ENCODE measurements at places on chromosomes 2 and 18.

DNA sequence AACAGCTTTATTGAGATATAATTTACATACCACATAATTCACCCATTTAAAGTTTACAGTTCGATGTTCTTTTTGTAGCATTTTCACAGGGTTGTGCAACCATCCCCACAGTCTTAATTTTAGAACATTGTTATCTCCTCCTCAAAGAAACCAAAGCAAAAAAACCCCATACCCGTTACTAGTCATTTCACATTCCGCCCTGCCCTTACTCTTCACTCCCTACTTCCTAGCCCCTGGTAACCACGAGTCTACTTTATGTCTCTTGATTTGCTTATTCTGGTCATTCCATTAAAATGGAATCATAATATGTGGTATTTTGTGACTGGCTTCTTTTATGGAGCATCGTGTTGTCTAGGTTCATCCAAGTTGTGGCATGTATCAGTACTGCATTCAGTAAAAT lies 137.7 kb downstream of the TANC1 start:
- DNase-seq: no peak

DNA sequence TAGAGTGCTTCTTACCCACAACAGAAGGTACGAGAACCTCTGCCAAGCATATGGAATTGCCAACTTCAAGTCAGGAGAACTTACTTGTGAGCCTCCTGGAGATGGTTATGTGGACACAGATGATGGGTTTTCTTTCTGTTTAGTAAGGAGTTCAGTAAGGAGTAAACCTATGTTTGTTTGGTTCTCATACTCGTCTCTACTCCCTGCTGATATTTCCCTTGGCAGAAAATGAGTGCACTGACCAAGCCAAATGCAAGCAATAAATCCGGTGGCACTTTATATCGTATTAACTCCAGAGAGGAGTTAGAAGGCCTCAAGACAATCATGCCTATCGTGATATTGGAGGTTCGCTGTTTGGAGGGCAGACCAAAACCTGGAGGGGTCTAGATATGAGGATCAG lies 83.2 kb upstream of the CYP1B1 start:
- DNase-seq: no peak

GRCh38 chr2:33322612-33323011 lies 153.8 kb upstream of the RASGRP3 start:
- no peak for DNase-seq

- DNase-seq: no peak
Observed at GRCh38 chr2:64434039-64434657, 19.8 kb upstream of the LGALSL start.

GRCh38 chr2:1430491-1430890 lies 17.2 kb downstream of the TPO start:
- DNase-seq: no peak

GRCh38 chr2:105329561-105330495 lies at the start of gene TGFBRAP1:
Gene TGFBRAP1, minus strand, starts transcription at chr2:105329735. Its CDS starts 21,434 bp downstream, at chr2:105308301.
- peak; percentile 34 for DNase-seq

GRCh38 chr18:55585920-55586561 lies 2.0 kb downstream of the TCF4 start:
- DNase-seq: no peak

DNA sequence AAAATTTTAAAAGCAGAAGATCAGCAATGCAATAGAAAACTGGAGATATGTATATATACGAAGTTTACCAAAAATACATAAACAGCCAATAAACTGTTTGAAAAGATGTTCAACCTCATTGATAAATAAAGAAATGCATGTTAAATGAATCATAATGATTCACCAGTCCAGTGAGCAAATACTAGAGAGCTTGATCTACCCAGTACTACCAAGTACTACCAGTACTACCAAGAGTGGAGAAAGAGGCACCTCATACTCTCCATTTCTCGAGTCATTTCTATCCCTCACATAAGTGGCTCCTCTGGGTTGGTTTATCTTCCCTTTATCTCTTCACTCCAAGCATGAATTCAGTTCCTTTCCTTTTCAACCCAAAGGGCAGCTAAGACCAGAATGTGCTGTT lies 138.9 kb downstream of the MREG start:
- no peak for DNase-seq

DNA sequence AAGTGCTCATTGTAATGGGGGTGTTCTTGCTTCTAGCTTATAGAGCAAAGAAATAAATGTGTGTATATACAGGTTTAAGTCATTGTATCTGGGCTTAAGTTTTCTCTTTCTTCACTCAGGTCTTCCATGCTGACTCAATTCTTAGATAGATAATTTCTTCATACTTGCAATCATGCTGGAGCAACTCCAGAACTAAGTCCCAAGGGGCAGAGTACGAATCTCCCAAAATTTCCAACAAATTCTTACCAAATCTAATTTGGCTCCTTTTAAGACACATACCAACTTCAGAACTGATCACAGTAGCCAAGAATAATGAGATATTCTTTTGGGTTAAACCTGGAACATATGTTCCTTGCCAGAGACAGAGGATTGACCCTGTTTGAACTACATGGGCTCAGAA lies 4.3 kb upstream of the SPAG16 start:
- no peak for DNase-seq

- DNase-seq: no peak
Observed at GRCh38 chr18:741931-742512, 29.6 kb upstream of the ENOSF1 start.

GRCh38 chr2:105785095-105785847 lies 40.6 kb downstream of the NCK2 start:
- no peak for DNase-seq

DNA sequence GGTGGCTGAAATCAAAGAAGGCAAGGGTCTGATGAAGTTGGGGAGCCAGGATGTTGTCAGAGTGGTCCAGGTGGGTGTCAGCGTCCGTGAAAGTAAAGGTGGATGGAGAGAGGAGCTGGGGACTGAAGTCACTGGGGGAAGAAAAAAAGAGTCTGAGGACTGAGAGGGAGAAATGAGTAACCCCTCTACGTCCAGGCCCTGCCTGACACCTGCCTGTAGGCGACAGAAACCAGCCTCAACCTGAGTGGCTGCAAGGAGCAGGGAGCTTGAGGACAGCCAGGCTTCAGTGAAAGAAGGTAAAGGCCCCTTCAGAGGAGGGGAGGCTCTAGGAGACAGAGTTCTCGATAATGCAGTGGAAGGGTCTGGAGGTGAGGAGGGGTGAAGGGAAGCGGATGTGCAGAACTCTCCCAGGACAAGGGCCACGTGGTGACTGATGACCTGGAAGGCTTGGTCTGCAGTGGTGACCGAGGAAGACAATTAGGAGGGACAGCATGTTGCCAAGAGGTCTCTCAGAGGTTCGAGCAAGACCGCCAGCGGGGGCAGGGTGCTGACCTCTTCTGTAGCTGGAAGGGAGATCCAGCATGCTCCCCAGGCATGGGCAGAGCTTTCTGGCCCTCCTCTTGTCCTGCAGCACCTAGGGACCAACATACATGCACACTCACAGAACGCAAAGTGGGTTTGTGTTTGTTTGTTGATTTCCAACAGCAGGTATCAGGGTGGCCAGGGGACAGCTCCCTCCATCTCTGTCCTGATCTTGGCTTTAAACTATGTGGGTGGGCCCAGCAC lies 86.6 kb upstream of the TMEM247 start:
- DNase-seq: no peak

GRCh38 chr18:62081761-62082294 lies 105.0 kb downstream of the PIGN start:
- no peak for DNase-seq

DNA sequence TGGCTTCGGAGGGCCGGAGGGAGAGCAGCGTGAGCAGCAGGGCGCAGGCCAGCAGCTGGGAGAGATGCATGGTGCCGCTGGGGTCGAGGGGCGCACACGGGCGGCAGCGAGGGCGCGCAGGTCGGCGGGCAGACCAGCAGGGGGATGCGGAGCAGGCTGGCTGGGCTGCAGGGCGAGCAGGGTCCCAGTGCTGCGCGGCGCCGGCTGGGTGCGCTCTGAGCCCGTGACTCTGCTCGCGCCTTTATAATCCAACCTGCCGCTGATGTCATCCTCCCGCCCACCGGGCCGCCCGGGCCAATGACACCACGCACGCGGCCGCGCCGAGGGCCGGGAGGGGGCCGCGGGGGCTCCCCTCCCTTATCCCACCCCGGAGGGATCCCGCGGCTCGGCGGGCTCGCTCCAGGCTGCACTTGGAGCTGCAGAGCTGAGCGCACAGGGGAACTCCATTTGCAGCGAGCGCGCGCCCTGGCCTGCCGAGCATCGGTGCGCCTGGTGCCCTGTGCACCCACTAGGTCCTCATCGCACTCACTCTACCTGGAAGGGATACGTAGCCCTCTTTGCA lies at the start of gene NPPC:
Gene NPPC, minus strand, starts transcription at position 217 of the 562 bp plus-strand sequence. Its CDS starts 147 bp downstream, at position 70.
- DNase-seq: peak; percentile 34

- no peak for DNase-seq
Observed at GRCh38 chr2:183214680-183215079, 90.4 kb downstream of the NUP35 start.

DNA sequence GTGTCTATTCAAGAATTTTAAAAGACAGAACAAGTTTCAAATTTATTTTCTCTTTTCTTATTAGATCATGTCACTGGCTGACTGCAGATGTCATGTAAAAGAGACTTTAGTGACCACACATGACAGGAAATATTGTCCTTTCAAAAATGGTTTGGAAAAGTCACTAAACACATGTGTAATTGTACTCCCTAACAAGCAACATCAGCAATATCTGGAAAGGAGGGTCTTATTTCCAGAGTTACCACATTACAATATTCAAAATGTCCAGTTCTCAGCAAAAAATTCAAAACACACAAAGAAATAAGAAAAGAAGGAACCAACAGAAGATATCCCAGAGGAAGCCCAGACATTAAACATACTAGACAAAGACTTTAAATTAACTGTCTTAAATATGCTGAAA lies 197.1 kb downstream of the EN1 start:
- DNase-seq: no peak

- no peak for DNase-seq
Observed at GRCh38 chr2:237627441-237628246, at the start of gene LRRFIP1. Gene LRRFIP1, plus strand, starts transcription at chr2:237627587. Its CDS starts 58 bp downstream, at chr2:237627645.

DNA sequence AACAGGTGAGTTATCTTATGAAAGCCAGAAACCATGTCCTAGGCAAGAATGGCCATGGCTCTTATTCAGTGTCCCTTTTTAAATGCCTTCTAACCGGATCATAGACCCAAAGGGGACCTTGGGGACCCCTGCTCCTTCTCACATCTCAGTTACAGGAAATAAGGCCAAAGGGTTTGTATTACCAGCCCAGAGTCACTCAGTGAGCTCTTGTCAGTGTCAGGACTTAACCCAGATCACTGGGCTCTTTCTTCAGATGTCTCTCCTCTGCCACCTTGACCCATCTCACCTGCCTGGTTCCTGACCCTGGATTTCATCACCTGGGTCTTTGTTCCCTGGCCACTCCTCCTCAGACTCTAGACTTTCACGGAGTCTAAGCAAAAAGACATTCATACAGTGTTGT lies 556.7 kb downstream of the CMPK2 start:
- no peak for DNase-seq

DNA sequence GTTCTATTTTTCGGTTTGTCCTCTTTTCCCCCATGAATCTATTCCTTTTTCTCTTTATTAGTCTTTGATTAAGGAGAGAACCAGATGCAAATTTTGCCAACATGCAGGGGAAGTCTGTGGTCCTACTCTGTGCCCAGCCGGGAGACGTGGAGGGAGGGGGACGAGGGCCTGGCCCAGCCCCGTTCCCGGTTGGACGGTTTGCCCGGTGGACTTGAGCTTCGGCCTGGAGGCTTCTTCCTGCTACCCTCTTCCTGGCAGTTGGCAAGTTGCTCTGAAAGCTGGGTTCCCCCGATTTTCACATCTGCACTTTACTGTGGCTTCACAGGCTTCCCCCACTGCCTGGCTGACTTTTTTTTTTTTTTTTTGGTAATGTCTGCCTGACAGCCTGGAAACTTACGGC lies 39.3 kb upstream of the GBX2 start:
- DNase-seq: no peak

- DNase-seq: no peak
Observed at GRCh38 chr2:215847718-215848117, 165.6 kb downstream of the MREG start.

GRCh38 chr2:97848306-97848705 lies 134.9 kb downstream of the ZAP70 start:
- no peak for DNase-seq

DNA sequence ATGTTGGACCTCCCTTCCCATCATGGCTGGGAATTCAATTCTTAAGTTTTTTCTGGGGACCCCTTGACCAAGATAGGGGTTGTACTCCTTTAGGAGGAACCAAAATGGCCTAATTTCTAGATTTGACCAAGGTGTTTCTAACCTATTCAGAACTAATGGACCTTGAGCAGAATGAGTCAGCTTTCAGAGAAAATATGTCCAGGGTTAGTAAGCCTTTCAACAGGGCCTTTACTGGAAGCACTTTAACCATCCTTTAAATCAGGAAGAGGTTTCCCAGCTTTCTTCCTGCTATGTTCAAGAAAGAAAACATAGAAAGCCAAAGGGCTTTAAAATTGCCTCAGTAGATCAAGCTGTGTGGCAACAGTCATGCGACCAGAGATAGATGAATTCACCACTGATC lies 1184.9 kb upstream of the ACVR2A start:
- no peak for DNase-seq

- no peak for DNase-seq
Observed at GRCh38 chr2:85413592-85414420, 3.6 kb upstream of the CAPG start.

GRCh38 chr2:143177096-143177786 lies 48.0 kb downstream of the ARHGAP15 start:
- no peak for DNase-seq

DNA sequence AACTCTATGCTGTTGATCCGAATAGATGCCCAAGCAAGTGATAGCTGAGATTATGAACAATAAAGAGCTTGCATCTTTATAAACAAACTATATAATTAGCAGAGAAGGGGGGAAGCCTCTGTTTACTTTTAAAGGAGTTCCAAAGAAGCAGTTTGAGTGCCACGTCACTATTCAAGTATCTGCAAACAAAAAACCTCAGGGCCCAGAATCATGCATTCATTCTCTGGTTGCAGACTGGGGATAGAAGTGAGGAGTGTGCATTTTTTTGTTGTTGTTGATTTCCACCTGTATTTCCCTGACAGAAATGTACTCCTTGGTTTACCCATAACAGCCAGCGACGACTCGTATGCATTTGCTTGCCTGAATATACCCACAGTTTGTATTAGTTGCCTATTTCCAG lies 264.3 kb downstream of the PTGR3 start:
- no peak for DNase-seq

DNA sequence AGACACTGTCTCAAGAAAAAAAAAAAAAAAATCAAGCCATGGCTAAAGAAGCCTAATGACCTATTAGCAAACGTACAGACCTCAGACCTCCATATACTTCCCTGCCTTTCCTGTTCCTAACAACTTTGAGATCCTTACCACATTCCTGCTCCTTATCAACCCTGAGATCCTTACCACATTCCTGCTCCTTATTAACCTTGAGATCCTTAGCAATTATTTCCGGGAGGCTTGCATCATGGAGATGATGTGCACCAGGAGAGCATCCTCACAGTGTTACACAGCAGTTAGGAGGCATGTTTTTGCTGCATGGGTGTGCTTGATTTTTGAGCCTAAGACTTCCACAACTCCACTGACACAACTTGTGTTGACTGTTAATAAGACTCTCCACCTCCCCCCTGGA lies 54.6 kb upstream of the RASGRP3 start:
- no peak for DNase-seq

Data from activated CD4-positive, alpha-beta T cell treated with anti-CD3 and anti-CD28 coated beads for 1 hour (primary cell).